T-helper 9 cell (primary cell): ENCODE measurements at places on chromosomes 1 and 21.

DNA sequence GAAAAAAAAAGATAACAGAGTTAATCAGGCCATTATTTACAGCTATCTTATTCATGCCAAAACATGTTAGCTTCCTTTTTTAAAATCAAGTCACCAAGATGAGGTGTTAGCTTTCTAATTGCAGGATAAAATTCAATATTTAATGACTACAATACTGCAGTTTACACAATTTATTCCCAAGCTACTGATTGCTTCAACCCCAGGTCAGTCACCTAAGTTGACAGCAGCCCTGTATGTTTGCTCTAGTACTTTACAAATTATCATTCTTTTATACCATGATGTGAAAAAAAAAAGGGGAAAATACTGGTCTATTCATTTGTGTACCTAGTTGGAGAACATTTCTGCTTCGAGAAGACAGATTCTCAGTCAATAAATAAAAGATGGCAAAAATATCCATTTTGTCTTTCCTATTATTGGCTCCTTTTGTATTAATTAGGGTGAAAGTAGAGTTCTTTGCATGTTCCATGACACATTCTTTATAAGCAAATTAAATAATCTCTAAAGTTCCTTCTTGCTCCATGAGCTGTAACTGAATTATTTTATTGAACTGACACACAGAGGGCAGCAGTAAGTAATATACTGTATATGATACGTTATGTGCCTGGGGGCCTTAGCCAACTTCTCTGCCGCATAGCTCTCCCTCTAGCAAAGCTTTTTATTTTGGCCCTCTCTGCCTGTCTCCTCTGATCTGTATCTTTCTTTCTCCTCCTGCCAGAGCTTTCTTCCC, 48.0 kb downstream of the DIPK1A start:
- no peak for DNase-seq

GRCh38 chr1:213300433-213300832, 249.4 kb downstream of the RPS6KC1 start:
- no peak for DNase-seq

GRCh38 chr1:19209990-19210771, at the start of gene UBR4:
UBR4 (minus strand) TSS chr1:19210266; CDS start chr1:19210248, 18 bp downstream.
- peak; percentile 97 for DNase-seq

- DNase-seq, result no peak
These were observed 99.0 kb upstream of the PLXNA2 start for GRCh38 chr1:208343226-208343625.

GRCh38 chr21:24945910-24946309, 661.4 kb downstream of the MRPL39 start:
- DNase-seq, result no peak

DNA sequence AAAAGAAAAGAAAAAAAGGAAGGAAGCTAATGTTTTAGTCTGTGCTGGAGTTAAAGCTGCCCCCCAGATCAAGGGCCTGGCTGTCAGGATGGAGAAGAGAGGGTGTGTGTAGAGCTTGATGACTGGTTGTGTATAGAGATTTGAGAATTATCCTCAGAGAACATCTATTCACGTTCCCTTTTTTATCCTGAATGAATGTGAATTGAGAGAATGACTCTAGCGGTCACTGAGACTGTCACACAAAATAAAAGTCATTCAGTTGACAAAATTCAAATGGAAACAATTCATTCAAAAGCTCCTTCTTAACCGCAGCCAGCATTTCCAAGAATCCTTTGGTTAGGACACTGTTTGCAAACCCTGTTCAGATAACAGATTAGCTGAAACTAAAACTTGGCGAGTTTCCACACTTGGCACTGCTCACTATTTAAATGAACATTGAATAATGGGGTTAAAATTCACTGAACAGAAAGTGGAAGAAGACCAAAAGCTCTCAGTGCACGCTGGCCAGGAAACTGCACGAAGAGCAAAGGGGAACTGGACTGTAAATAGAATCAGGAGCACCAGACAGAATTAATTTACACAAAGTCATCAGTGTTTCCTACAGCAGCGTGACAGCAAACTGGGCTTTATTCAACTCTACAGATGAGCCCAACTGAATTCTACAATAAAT, 13.6 kb upstream of the FAM89A start:
- DNase-seq, result no peak

DNA sequence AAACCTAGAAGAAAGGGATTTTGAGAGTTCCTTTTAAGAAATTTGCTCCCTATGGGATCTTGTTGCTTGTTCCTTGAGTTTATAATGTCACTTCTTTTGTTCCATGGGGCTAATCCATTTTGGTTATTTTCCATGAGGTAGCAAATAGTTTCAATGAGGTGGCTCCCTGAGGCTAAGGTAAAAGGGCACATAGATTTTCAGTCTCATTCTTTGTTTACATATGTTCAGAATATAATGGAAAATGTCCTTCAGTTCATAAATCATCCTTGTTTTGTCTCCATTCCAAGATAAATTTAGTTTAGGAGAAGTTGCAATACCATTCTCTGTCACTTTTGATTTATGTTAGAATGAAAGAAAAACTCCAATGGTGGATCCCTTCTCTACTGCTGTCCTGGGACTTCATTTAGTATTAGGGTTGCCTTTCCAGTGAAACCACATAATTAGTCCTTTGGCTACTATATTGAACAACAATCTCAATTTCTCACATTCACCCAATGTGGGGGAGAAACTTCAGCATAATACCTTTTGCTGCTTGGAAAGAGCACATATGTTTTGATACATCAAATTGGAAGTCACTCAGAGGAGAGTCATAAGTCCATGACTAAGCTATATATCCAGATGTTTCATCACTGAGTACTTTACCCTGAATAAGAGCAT, 80.9 kb upstream of the ADAMTS5 start:
- DNase-seq, result no peak

DNA sequence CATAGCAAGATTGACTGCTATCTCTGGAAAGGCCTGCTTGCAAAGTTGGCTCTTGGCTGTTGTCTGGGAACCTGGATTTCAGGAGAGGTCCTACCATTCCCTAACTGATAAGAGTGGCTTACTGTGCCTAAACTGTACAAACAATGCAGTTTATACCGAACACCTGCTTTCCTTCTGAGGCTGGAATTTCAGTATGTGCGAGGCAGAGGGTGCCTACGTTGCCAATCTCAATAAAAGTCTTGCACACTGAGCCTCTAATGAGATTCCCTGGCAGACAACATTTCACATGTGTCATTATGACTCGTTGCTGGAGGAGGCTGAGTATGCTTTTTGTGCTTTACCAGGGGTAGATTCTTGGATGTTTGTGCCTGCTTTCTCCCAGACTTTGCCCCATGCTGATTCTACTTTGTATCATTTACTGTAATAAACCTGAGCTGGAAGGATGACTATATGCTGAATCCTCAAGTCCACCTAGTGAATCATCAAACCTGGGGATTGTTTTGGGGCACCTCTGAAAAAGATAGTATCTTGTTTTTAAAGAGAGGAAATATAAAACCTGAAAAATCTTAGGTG, 58.9 kb upstream of the GNG4 start:
- no peak for DNase-seq

- no peak for DNase-seq
These were observed 451.1 kb downstream of the LTN1 start for GRCh38 chr21:28541371-28542112.

DNA sequence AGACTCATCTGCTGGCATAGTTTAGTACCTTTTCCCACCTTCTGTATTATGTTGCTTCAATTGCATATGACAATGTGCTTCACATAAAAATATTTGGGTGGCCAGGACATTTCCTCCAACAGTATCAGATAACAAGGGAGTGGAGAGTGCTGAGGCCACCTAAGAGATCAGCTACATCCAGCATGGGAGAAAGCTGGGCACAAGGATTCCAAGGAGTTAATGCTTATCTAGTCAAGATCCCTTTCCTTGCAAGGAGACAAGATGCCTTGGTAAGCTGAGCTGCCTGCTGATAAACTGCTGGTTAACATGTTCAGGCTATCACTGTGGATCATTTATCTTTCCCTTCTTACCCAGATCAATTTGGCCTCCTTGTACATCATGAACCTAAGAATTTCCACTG, 5.4 kb downstream of the TACSTD2 start:
- DNase-seq, result no peak

- no peak for DNase-seq
These were observed 30.4 kb upstream of the ZFYVE9 start for GRCh38 chr1:52111492-52111891.

DNA sequence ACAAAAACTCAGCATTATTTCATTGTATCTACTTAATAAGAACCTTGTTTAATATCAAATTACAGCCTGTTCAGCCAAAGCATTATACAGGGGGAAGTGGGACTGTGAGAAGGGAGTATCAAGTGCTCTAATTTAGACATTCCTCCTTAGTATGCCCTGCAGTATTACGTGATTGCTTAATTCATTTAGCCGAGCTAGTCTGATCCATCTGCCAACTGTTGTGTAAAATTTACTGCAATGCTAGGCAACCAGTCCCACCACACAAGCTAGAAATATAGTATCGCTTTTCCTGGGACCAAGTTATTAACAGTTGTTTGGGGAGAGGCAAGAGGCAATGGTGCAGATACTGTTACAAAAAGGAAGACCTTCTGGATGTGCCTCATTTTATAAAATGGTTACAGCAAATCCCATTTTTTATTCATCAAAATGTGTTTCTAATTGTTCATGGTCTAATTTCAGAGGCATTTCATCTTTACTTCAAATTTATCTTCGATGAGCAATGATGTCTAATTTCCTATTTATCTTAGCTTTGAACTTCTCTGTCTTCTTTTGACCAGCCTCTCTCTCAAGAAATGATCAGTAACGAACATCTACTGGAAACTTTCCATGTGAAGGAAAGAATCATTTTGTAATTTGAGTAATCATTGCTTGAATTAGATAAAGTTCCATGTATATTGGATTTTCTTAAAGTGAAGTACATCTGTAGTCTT, 283.3 kb downstream of the DUSP10 start:
- DNase-seq, result no peak

- DNase-seq, result no peak
These were observed 23.1 kb upstream of the RSPO1 start for GRCh38 chr1:37657620-37658412.

- no peak for DNase-seq
These were observed 2.3 kb upstream of the PLA2G2A start for GRCh38 chr1:19981507-19982312.

GRCh38 chr1:230507666-230508402, 81.7 kb upstream of the PGBD5 start:
- no peak for DNase-seq

GRCh38 chr1:166322470-166322869, 155.7 kb upstream of the FAM78B start:
- no peak for DNase-seq

DNA sequence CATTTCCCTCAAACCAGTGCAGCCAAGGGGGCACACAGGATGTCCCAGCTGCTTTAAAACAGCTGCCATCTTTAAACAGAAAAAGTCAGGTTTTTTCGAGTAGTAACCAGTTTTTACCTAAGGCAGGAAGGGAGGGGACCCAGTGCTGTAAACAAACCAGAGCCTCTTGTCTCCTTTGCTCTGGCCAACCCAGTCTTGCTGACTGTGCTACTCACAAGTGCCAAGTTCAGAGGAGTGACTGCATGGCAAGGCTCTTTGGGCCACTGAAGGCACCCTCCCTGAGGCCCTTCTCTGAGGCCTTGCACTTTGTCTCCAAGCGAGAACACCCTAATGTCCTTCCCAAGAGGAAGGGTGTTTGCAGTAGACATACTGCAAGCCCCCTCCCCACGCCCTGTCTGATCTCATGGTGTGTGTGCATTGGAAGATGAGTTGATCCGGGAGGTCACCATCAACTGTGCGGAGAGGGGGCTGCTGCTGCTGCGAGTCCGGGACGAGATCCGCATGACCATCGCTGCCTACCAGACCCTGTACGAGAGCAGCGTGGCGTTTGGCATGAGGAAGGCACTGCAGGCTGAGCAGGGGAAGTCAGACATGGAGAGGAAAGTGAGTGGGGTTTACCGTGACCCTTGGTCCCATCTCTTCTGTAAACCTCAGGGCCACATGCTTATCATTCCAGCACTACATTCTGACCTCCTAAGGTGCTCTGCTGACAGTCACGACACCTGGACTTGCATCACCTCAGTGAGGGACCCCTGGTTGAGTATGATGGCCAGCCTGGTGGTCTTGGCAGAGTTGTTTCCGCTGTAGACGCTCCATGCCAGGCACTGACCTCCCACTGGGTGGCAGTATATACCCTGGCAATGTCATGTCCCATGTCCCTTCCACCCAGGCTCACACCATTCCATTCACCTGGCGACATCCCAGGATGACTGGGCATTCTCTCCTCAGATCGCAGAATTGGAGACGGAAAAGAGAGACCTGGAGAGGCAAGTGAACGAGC, 4.7 kb downstream of the DNALI1 start:
- DNase-seq, result peak; percentile 10

GRCh38 chr1:208437401-208437800, 193.2 kb upstream of the PLXNA2 start:
- DNase-seq, result no peak

DNA sequence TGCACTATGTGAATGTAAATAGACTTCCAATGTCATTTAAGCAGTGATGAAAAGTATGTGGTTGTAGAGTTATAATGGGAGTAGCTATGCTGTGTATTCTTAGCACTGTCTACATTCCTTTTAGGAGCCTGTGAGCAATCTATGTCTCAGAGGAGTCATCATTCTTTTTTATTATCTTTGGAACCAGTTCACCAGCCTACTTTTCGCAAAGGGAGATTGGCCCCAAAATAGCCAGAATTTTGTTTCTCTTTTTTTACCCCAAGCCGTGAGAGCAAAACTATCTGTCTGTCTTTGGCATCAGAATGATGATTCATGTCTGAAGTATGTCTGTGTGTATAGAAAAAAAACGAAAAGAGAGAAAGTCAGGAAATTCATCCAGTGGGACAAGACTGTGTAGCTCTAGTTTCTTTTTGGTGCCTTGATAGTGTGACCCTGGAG, 44.2 kb downstream of the OSBPL9 start:
- DNase-seq, result no peak

- no peak for DNase-seq
These were observed 29.3 kb downstream of the KIRREL1 start for GRCh38 chr1:158022554-158023312.

- no peak for DNase-seq
These were observed 2.8 kb upstream of the HPCAL4 start for GRCh38 chr1:39694026-39694425.

DNA sequence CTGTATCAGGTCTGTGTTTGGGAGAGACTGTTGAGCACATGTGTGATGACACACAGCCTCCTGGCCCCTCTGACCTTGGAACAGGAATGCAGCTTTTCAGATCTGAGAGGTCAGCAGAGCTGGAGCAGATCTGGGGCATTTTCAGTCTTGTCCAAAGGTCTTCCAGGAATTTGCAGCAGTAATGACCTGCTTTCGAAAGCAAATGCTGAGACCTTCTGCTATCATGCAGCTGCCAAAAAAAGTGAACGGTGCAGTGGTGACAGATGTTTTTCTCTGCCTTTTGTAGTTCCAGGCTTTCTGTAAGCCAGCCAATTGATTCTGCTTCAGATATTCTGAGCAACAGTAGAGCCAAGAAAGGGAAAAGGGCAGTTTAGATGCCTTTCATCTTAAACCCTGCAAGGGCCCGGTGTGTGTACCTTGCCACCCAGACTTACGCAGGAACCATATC, 137.8 kb upstream of the COA6 start:
- no peak for DNase-seq
